ENCODE measurements at places on chromosomes 6 and 20.
A peak's percentile ranks its signal among the peaks of the same experiment; 100 is the strongest.

- DNase-seq: no peak
These were observed at the start of gene ADGRF4 for GRCh38 chr6:47698342-47698787. ADGRF4 (plus strand) TSS chr6:47698580; CDS start chr6:47707246, 8,666 bp downstream.

- no peak for DNase-seq
These were observed 20.4 kb downstream of the MAFB start for GRCh38 chr20:40668449-40669228.

- DNase-seq: peak; percentile 76
These were observed 100.1 kb upstream of the AGPAT4 start for GRCh38 chr6:161373905-161374451.

GRCh38 chr6:137148306-137149034 lies 25.0 kb downstream of the IL22RA2 start:
- DNase-seq: no peak

- peak; percentile 9 for DNase-seq
These were observed 14.3 kb downstream of the GLO1 start for GRCh38 chr6:38688579-38689087.

DNA sequence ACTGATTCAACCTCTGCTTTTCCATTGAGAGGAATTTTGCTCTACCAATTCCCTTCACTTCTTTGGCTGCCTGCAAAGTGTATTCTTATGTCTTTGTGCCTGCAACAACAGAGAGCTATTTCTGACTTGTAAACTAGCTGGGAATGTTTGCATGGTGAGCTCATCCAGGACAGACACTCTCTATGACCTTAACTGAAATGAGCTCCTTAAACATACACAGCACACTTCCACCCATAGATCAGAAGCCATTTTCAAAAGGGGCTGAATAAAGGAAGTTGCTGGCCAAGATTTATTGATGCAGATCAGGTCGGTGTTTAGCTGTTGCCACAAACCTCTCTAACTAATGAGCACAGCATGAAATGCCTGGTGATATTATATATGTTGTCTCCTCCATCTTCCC lies 377.7 kb downstream of the BTBD9 start:
- no peak for DNase-seq

DNA sequence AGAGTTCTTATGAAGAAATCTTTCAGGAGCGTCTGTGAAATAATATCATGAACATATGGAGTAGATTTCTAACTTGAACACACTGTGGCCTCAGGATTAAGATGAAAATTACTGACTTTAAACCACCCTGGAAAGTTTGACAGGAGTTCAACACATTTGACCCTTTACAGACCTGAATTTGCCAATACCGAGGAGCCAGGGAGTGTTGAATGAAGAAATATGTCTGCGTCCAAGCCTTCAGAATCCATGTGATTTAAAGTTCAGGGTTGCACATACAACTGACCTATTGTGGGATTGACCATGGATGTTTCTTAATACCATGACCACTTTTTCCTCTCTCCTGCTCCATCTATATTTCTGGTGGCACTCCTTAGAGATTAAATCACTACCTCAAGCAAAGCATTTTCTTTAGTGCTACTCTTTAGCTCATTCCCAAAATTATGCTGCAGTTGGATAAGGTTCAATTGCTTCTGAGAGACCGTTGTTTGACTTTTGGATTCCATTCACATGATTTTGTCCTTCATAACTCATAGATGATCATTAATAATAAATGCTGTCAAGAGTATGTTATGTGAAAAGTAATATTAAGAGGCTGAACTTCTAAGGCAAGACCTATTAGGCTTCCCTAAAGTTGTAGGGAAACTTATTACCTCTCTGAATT lies 57.4 kb downstream of the PRL start:
- no peak for DNase-seq

DNA sequence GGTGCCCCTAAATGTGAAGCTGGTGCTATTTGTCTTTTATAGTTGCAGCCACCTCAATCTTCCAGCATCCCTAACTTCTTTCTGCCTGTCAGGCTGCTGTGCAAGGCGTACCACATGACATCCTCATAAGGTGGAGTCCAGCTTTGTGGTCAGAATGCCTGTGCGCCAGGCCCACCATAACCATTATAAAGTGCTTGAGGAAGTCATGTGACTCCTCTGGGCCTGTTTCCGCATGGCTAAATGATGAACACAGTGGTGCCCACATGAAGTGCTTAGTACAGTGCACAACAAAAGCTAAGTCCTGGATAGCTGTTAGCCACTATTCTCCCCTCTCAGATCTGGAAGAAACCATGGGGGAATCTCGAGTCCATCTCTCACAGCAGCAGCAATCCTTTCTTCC lies 75.6 kb downstream of the INSM1 start:
- DNase-seq: no peak

All from NCI-H345 (cell line).